ENCODE measurements at places on chromosomes 4 and X.

DNA sequence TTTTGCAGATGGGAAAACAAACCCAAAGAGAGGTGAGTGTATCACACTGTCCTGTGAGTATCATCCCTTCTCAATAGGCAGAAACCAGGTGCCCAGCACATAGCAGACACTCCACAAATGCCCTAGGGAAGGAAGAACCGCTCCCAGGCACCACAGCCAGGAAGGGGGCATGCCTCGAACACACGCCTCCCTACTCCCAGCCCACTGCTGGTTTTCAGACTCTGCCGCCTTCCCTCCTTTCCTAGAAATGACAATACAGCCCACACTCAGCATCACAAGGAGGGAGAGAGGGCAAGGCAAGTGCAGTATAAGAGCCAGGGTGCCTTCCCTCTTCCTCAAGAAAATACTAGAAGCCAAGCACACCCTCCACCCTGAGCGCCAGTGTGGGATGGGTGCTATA, 16.2 kb downstream of the JAKMIP1 start:
- DNase-seq: no peak

DNA sequence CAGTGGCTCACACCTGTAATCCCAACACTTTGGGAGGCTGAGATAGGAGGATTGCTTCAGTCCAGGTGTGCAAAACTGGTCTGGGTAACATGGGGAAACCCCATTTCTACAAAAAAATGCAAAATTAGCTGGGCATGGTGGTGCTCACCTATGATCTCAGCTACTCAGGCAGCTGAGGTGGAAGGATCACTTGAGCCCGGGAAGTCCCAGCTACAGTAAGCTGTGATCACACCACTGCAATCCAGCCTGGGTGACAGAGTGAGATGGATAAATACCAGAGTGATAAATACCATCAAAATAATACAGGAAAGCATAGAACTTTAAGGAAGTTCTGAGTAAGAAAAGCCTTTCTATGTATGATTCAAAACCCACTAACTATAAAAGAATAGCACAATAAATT, 52.8 kb downstream of the LRBA start:
- DNase-seq: no peak

- no peak for DNase-seq
Measured at GRCh38 chr4:3412257-3413020, 29.3 kb upstream of the HGFAC start.

DNA sequence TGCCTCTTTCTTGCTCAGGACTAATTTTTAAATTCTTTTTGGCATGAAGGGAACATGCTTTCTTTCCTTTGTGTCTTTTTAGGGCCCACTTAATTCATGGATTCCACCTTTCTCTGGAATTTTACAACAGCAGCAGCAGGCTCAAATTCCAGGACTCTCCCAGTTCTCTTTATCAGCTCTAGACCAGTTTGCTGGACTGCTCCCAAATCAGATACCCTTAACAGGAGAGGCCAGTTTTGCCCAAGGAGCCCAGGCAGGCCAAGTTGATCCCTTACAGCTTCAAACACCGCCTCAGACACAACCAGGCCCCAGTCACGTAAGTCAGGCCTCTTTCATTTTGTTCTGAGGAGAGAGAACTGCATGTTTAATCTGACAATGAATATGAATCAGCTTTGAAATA, 2.3 kb downstream of the ODAM start:
- no peak for DNase-seq

- DNase-seq: no peak
Measured at GRCh38 chrX:99095965-99096635, 1314.0 kb downstream of the PCDH19 start.

GRCh38 chrX:136773648-136774047, 7.1 kb downstream of the ARHGEF6 start:
- DNase-seq: no peak

- DNase-seq: peak; percentile 27
Measured at GRCh38 chrX:139932073-139932900, 566 bp downstream of the ATP11C start.

DNA sequence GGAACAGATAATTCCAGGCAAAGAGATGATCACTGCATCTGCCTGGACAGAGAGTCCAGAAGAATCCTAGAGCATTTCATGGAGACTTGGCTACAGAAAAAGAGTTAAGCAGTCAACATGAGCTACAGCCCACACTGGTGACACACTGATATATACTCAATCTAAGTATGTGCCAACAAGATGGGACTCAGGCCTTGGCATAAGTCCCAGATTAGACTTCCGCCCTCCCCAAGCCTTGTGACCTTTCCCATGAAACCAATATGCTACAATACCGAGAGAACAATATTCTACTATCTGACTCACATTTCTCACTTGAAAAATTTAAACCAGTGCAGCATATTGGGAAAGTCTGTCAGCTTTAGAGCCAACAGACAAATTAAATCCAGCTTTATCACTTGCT, 65.7 kb upstream of the SLITRK2 start:
- no peak for DNase-seq

- no peak for DNase-seq
Measured at GRCh38 chr4:8240211-8241041, 29.1 kb upstream of the HTRA3 start.

- no peak for DNase-seq
Measured at GRCh38 chr4:182415116-182415515, 171.9 kb downstream of the TENM3 start.

- DNase-seq: no peak
Measured at GRCh38 chrX:43064096-43064495, 286.1 kb upstream of the PPP1R2C start.

- peak; percentile 8 for DNase-seq
Measured at GRCh38 chrX:131477498-131477897, 66.4 kb upstream of the OR13H1 start.

- DNase-seq: no peak
Measured at GRCh38 chrX:118468122-118468521, 27.5 kb upstream of the DOCK11 start.

DNA sequence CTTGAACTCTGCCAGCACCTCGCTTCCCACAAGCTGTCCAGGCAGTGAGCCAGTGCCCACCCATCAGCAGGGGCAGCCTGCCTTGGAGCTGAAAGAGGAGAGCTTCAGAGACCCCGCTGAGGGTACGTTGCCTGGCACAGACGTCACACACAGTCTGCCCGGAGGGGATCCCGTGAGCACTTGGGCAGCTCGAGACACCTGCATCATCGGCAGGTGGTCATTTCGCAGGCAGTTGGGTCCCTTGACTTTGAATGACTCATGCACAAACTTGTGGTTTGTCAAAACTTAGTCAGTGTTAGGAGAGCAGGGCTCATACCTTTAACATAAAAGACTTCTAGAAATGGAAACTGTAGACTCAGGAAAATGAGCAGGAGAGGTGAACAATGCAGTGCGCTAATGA, 9.9 kb downstream of the TACC3 start:
- no peak for DNase-seq

GRCh38 chr4:64250061-64250460, 159.2 kb downstream of the TECRL start:
- no peak for DNase-seq

GRCh38 chr4:185651137-185651677, 115.9 kb upstream of the PDLIM3 start:
- DNase-seq: no peak

- no peak for DNase-seq
Measured at GRCh38 chr4:48665555-48666186, 114.4 kb downstream of the FRYL start.

DNA sequence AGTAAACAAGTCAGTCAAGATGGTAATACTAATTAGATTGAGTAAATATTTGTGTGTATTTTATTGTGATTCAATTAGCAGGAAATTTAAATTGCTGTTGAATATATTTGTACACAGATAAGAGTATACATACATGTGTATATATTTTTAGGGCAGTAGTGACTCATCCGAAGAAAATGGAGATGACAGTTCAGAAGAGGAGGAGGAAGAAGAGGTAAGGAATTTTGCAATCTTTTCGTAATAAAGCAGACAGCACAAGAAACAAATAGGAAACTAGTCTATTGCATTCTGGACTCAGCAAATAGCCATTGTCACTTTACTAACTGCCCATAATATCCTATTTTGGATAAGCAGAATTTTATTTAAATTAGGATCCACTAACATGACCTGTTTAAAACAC, 6.6 kb downstream of the IBSP start:
- no peak for DNase-seq

GRCh38 chr4:138051157-138051556, 191.0 kb downstream of the SLC7A11 start:
- no peak for DNase-seq

DNA sequence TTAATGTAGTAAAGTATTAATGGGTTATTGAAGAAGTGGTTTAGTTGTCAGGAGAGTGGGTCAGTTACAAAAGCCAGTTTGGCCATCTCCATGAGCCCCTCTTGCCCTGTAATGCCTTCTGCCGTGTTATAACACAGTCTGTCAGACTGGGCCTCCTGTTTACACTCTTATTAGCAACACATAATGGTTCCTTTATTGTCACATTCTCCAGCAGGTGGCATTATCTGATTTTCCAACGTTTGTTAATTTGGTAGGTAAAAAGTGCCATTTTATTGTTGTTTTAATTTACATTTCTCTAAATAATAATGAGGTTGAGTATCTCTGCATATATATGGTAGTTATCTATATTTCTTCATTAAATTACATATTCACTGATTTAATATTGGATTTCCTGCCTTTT, 560.8 kb downstream of the FGF13 start:
- peak; percentile 1 for DNase-seq

GRCh38 chr4:172986114-172986513, 182.5 kb upstream of the GALNT7 start:
- DNase-seq: no peak

DNA sequence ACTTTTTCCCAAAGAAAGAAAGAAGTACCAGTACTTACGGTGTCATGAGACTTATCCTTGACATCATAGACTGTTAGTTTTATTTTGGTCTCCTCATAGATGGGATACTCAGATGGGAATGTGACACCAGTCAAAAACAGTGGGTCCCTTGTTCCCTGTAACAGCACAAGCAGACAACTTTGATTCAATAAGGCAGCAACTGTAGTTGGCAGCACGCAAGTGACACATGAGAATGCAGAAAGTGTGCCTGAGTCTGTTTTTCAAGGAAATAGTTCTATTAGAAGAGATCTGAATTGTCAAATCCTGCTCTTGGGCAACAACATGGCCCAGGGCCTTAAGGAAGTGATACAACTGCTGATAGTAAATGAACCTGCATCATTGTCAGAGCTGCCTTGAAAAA, 443.2 kb downstream of the INPP4B start:
- DNase-seq: no peak
